PC-3 (cell line): ENCODE measurements at places on chromosomes 1 and 21. TPM values are rescaled to one million over a fixed set of nuclear protein-coding genes. Genes with fewer than 3 reads are reported as not detected.

Gene ADAM30
- not detected in 2 replicates for total RNA-seq

Gene DNAJC8
- 63.6 and 66.0 TPM in 2 replicates for total RNA-seq

Gene IFI16
- total RNA-seq: 0.98 and 1.3 TPM in 2 replicates

Gene RASSF5
- total RNA-seq: 15.5 and 16.0 TPM in 2 replicates

Gene ZNF683
- not detected in 2 replicates for total RNA-seq

Gene WNT2B
- total RNA-seq: 0.46 and 0.55 TPM in 2 replicates

Gene AP4B1
- 15.5 and 15.8 TPM in 2 replicates for total RNA-seq

Gene RCOR3
- total RNA-seq: 12.7 and 20.4 TPM in 2 replicates

DNA sequence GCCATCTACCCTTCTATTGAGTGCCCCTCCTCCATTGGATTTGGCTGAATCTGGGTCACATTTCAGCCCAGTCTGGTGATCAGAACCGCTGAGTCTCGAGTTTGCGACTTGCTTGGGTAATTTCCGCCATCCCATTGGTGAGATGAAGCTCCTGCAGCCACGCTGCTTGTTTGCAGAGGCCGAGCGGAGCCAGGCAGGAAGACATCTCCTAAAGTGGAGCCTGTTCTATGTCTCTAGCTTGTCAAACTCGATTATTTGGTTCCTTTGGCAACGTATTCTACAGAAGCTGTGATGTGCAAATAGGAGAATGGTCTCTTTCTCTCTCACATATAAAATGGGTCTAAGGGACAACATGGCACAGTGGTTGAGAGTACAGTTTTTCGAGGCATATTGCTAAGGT, 206.8 kb upstream of the PLXNA2 start:
- no peaks in the 10 kb centered on the region for H3K27me3 ChIP-seq
- peaks cover 7% of the 10 kb centered on the region for H3K4me1 ChIP-seq
- no peak overlapping the region for H3K4me3 ChIP-seq
- DNase-seq: no peak
- no peak overlapping the region for H3K27ac ChIP-seq

DNA sequence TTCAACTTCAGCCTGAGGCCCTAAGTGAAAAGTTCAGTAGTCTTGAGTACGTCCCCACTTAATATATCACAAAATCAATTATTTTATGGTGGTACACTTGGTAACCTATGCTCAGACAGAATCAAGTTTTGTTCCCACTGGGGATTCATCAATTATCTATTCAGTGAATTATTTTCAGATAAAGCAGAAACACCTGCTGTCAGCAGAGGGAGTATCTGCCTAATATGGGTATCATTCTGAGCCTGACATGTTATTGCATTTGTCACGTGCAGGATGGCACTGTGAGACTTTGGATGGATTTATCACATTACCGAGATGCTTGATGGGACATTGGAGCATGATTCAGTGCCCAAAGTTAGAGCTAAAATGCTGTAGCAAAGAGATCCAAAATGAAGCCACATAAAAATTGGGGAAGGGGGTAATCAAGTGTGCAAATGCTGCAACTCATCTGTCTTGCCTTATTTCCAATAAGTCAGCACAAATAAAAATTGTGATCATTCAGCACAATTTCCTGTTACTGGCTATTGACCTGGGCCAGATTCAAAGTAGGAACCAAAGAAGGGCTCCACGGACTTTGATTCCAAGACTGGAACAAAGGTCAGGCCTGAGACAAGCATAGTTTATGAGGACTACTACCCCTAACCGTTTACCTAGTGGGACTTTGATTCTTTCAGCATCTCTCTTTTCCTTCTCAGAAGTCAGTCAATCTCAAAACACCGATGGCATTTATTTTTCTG, 657.6 kb downstream of the LMO4 start:
- no peak overlapping the region for H3K4me3 ChIP-seq
- DNase-seq: peak; percentile 39
- H3K36me3 ChIP-seq: no peaks in the 10 kb centered on the region
- no peak overlapping the region for H3K27ac ChIP-seq

- no peaks in the 10 kb centered on the region for H3K36me3 ChIP-seq
- H3K27me3 ChIP-seq: peaks cover 5% of the 10 kb centered on the region; the same call in 1 of the 2 replicates
- H3K4me3 ChIP-seq: no peak overlapping the region
- no peak for DNase-seq
- no peaks in the 10 kb centered on the region for H3K4me1 ChIP-seq
- H3K27ac ChIP-seq: no peak overlapping the region
Measured at GRCh38 chr1:102595106-102595505, 513.2 kb downstream of the COL11A1 start.

DNA sequence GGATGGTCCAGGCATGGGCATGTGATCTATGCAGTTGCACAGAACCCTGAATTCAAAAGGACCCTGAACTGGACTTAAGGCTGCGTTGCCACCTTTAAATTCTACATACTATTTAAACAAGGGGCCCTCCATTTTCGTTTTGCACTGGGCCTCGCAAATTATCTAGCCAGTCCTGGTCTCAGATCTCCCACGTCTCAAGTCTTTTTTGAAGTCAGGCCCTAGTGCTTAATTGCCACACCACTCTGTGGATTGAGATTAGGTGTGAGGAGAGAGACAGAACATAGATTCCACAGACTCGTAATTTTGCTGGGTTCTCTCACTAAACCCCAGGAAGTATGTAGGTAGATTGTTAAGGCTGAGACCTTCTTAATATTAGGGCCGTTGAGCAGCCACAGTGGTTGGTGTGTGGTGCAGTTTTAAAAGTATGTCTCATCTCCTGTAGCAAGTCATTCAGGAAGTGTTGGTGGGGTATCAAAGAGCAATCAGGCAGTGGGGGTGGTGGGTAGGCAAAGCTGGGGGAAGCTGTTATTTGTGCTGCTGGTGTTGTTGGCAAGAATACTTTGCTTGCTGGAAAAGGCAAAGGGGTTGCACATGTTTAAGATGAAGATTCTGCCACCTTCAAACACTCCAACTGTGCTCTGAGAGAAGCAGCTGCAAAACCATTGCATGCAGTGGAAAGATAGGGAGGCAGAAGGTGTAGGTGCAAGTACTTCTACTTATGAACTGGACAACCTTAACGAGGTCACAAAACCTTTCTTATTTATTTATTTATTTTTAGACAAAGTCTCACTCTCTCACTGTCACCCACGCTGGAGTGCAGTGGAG, 11.2 kb downstream of the CD84 start:
- DNase-seq: no peak
- no peak overlapping the region for H3K4me3 ChIP-seq
- H3K27me3 ChIP-seq: peaks cover 84% of the 10 kb centered on the region
- H3K4me1 ChIP-seq: no peaks in the 10 kb centered on the region
- H3K36me3 ChIP-seq: no peaks in the 10 kb centered on the region
- H3K27ac ChIP-seq: no peak overlapping the region

DNA sequence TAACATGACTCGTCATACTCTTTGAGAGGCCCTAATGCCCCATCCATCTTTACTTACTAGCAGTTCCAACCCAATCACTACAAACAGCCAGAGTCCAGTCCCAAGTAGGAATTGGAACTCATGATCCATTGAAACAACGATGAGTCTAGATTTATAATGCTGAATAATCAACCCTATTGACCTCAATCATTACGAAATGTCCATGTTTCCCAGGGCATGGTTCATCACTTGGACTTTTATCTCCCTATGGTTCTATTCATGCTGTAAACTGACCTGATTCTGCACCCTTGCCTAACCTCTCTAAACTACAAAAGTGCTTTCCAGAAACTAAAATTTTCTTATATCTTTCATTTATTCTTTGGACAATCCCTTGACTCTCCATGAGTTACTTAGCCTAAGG, 840.0 kb upstream of the B3GALT2 start:
- DNase-seq: no peak
- no peaks in the 10 kb centered on the region for H3K27me3 ChIP-seq
- H3K4me3 ChIP-seq: no peak overlapping the region
- H3K4me1 ChIP-seq: no peaks in the 10 kb centered on the region
- H3K36me3 ChIP-seq: no peaks in the 10 kb centered on the region

- DNase-seq: peak; percentile 96
- H3K4me3 ChIP-seq: peak overlapping the region; percentile 32; the same call in 1 of the 2 replicates
- H3K27ac ChIP-seq: peak overlapping the region; percentile 97
- H3K36me3 ChIP-seq: no peaks in the 10 kb centered on the region
Measured at GRCh38 chr1:8661185-8662110, 156.0 kb downstream of the RERE start.

GRCh38 chr1:178928041-178928440, 57.2 kb upstream of the ANGPTL1 start:
- H3K27ac ChIP-seq: no peak overlapping the region
- no peaks in the 10 kb centered on the region for H3K4me1 ChIP-seq
- no peak overlapping the region for H3K4me3 ChIP-seq
- H3K27me3 ChIP-seq: no peaks in the 10 kb centered on the region
- H3K36me3 ChIP-seq: no peaks in the 10 kb centered on the region

DNA sequence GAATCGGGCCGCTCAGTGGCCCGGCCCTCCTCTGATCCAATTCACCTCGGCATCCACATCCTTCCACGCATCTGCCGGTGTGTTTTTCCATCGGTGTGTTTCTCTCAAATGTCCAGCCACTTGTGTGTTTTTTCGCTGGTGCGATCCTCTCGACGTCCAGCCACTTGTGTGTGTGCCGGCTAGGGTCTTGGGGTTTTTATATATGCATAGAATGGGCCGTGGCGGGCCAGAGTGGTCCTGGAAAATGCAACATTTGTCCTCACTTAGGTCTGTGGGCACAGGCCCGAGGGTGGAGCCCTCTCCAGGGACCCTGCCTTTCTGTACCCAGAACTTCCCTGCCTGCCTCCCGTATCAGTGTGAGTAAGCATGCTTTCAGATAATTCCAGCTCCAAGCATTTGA, 1106.4 kb downstream of the AMY1C start:
- no peaks in the 10 kb centered on the region for H3K4me1 ChIP-seq
- H3K27ac ChIP-seq: no peak overlapping the region
- no peaks in the 10 kb centered on the region for H3K27me3 ChIP-seq
- H3K4me3 ChIP-seq: no peak overlapping the region
- H3K36me3 ChIP-seq: no peaks in the 10 kb centered on the region
- no peak for DNase-seq

- DNase-seq: peak; percentile 80
- no peaks in the 10 kb centered on the region for H3K27me3 ChIP-seq
- peaks cover 15% of the 10 kb centered on the region for H3K36me3 ChIP-seq
- H3K4me1 ChIP-seq: peaks cover 36% of the 10 kb centered on the region
Measured at GRCh38 chr1:162562470-162562828, 927 bp downstream of the UAP1 start.

GRCh38 chr1:106548726-106549125, 507.7 kb upstream of the PRMT6 start:
- DNase-seq: no peak
- no peak overlapping the region for H3K27ac ChIP-seq
- no peaks in the 10 kb centered on the region for H3K36me3 ChIP-seq
- peaks cover 7% of the 10 kb centered on the region; the same call in 1 of the 2 replicates for H3K4me1 ChIP-seq
- no peak overlapping the region for H3K4me3 ChIP-seq

DNA sequence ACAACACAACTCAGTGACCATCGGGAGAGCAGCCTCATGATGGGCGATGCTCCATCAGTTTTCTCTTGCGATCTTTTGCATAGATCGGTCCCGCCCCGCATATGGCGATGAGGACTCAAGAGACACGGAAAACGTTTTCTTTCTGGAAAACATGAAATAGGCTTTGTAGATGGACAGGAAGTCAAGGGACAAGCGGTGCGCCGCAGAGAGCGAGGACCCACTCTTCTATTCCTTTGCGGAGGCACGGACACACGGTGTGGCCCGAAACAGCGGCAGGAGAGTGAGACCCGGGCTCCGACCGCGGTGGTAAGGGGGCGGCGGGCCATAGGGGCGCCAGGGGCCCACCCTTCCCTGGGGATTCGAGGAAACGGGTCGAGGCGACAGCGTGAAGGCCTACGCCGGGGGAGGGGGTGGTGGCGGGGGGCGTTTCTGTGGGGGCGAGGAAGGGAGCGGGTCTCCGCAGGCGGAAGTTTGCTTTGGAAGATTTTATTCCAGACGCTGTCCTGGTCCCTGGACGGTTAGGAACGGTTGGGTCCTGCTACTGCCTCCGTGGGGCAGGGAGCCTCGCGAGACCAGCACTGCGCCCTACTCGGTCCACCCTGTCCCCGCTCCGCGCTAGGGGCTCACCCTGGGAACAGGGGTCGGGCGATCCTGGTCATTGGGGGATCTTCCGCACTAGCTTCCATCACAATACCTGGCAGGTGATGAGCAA, 796 bp upstream of the TDRKH start:
- peak; percentile 24 for DNase-seq
- H3K4me1 ChIP-seq: peaks cover 12% of the 10 kb centered on the region
- H3K4me3 ChIP-seq: peak overlapping the region; percentile 83
- H3K27me3 ChIP-seq: no peaks in the 10 kb centered on the region
- no peak overlapping the region for H3K27ac ChIP-seq

- no peaks in the 10 kb centered on the region for H3K4me1 ChIP-seq
- peak; percentile 19 for DNase-seq
- H3K27me3 ChIP-seq: no peaks in the 10 kb centered on the region
- H3K27ac ChIP-seq: no peak overlapping the region
- peak overlapping the region; percentile 60 for H3K4me3 ChIP-seq
Measured at GRCh38 chr21:45590726-45591618, 48.7 kb upstream of the SLC19A1 start.

DNA sequence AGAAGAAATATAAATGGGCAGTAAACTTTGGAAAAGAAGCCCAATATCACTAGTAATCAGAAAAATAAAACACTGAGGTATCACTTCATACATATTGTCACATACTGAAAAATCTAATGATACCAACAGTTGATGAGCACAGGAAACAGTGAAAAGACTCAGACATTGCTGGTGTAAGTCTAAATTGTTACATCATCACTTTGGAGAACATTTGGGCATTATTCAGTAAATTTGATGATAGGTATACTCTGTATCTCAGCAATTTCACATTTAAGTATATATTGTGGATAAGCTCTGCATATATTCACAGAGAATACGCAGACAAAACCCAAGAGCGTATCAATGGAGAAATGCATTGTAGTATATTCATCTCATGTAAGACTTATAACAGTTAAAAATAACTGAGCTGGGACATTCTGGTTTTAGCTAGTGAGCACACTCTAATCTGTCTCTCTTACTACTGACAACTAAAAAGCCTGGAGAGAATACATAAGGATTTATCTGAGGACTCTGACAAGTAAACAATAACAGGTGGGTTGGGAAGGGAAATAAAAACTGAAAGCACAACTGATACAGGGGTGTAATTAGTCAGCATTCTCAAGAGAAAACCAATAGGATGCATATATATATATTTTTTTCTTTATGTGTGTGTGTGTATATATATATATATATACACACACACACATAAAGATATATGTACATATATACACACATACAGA, 212.7 kb upstream of the JUN start:
- H3K27me3 ChIP-seq: no peaks in the 10 kb centered on the region
- H3K4me3 ChIP-seq: no peak overlapping the region
- DNase-seq: no peak
- no peaks in the 10 kb centered on the region for H3K4me1 ChIP-seq

GRCh38 chr1:64956733-64957441, 9.5 kb downstream of the JAK1 start:
- peaks cover 13% of the 10 kb centered on the region for H3K4me1 ChIP-seq
- H3K36me3 ChIP-seq: no peaks in the 10 kb centered on the region
- no peak overlapping the region for H3K4me3 ChIP-seq
- no peaks in the 10 kb centered on the region for H3K27me3 ChIP-seq
- H3K27ac ChIP-seq: no peak overlapping the region

- no peaks in the 10 kb centered on the region for H3K27me3 ChIP-seq
- no peaks in the 10 kb centered on the region for H3K36me3 ChIP-seq
- peak; percentile 100 for DNase-seq
Measured at GRCh38 chr1:173052681-173053196, 2.0 kb upstream of the TNFSF18 start.
